Muscle of arm (tissue), 14 donors: ENCODE measurements at places on chromosomes 2 and 18.

GRCh38 chr18:10965119-10965518 lies 184.2 kb downstream of the PIEZO2 start:
- DNase-seq: no peak

GRCh38 chr18:47928466-47928865 lies 2.0 kb downstream of the SMAD2 start:
- no peak for DNase-seq

DNA sequence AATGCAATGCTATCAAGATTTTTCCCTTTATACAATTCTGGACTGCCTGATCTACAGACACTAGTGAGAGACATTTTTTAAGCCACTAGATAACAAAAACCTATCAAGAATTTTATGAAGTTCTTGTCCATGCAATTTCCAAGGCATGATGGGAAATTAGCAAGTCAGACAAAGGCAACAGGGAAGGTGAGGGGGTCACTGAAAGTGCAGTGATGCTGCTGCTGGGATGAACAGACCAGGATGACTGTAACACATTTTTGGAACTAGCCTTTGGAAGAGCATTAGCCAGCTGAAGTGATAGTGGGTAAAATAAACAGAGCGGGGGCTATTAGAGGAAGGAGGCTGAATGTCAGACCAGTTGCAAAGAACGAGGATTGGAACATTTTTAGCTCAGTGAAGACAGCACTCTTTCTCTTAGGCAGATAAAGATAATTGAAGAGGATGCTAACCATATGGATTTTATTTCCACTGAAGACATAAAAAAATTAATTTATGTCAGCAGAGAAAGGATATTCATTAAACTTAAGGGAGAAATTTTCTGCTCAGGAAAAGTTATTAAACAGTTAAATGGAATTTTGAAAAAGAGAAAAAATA lies 17.9 kb downstream of the NRXN1 start:
- DNase-seq: no peak

GRCh38 chr18:61282926-61283325 lies 50.3 kb upstream of the CDH20 start:
- DNase-seq: no peak

DNA sequence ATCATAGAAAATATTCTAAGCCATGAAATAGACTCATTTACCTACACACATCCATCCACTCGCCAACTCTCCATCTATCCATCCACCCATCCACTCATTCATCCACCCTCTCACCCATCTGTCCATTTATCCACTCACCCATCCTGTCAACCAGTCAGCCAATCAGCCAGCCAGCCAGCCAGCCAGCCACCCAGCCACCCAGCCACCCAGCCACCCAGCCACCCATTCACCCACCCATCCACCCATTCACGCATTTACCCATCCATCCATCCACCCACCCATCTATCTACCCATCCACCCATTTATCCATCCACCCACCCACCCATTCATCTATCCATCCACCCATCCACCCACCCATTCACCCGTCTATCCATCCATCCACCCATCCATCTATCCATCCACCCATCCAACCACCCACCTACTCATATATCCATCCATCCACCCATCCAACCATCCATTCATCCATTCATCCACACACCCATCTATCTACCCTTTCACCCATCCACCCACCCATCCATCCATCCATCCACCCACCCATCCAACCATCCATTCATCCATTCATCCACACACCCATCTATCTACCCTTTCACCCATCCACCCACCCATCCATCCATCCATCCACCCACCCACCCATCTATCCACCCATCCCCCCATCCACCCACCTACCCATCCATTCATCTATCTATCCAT lies 185.1 kb downstream of the LOXHD1 start:
- DNase-seq: no peak

- DNase-seq: no peak
Measured at GRCh38 chr2:127570282-127571250, 35.1 kb downstream of the MYO7B start.

- peak; percentile 91 for DNase-seq
Measured at GRCh38 chr2:168890006-168890782, at the start of gene SPC25. Gene SPC25, minus strand, starts transcription at chr2:168890430. Its CDS starts 911 bp downstream, at chr2:168889519.

DNA sequence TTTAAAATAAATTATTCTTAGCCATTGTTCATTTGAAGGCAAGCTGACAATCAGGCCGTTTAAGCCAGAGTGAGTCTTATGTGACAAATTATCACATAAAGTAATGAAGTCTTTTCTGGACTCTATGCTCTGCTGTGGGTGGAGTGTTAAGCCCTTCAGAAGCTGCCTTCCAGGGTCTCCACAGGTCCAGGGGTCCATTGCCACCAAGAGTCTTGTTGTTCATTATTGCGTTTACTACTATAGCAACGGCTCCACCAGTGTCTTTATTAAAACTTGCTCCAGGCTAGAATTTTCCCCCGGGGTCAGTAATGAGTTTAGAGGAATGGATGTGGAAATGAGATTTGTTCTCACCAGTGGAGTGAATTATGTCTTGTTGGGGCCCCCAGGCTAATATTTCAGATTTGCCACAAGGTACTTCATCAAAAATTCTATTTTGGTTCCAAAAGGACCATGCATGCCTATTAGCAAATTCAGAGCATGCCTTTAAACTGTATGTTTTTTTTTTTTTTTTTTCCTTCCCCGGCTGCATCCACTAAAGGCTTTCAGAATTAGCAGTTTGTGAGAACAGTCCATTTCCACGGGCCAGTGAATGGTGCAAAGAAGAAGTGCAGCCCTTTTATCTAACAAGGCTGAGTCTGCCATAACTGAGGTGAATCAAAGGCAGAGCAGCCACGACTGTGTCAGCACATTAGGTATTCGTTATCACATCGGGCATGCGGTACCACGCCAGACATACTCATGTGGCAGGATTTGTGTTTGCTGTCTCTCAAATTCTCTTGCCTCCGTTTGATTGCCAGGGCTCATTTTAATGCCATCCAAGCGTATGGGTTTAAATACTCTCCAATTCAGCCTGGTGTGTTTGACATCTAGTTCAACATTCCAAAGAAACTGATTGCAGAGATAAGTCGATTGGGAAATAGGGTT lies 26.2 kb upstream of the LRRTM1 start:
- no peak for DNase-seq

DNA sequence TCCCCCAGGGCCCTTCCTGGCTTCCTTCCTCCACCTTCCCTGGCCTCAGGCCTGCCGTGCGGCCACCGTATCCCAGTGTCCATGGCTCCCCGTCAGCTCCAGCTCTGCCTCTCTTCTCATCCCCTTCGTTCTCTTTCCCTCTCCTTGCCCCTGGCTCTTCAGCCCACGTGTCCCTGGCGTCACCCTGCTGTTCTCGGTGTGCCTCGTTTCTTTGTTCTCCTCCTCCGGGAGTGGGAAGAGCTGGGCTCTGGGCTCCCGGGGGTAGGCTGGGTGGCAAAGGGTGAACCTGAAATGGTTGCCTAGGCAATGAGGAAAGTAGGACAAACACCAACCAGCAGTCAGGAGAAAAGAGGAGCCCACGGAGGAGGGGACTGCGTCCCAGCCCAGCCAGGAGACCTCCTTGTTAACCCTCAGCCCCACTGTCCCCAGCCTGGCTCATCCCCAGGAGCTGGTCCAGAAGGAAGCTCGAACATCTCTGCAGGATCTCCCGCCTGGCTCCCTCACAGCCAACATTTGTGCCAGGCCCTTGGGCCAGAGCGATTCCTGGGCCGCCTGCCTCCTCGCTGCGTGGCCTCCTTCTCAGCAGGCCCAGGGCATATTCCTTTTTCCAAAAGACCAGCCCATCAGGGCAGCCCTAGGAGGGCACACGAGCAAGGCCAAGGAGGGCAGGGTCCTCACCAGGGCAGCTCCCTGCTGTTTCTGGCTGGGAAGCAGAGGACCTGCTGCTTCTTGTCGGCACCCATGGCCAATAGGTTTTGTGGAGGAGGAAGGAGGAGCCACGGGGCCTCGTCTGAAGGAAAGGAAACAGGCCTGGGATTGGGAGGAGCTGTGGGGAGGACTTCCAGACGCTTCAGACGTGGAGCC lies 30.9 kb upstream of the DNMT3A start:
- DNase-seq: no peak

DNA sequence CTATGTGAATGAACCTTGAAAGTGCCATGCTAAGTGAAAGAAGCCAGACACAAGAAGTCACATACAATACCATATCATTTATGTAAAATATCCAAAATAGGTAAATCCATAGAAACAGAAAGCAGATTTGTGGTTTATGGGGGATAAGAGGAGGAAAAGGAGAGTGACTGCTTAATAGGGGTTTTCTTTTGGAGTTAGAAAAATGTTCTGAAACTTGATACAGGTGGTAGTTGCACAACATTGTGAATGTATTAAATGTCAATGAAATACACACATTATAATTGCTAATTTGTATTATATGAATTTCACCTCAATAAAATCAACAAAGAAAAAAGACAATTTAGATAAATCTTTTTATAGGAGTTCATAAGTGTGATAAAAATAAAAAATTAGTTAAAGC lies 37.1 kb downstream of the MEMO1 start:
- no peak for DNase-seq

GRCh38 chr2:19893520-19894133 lies 8.2 kb downstream of the TTC32 start:
- no peak for DNase-seq

DNA sequence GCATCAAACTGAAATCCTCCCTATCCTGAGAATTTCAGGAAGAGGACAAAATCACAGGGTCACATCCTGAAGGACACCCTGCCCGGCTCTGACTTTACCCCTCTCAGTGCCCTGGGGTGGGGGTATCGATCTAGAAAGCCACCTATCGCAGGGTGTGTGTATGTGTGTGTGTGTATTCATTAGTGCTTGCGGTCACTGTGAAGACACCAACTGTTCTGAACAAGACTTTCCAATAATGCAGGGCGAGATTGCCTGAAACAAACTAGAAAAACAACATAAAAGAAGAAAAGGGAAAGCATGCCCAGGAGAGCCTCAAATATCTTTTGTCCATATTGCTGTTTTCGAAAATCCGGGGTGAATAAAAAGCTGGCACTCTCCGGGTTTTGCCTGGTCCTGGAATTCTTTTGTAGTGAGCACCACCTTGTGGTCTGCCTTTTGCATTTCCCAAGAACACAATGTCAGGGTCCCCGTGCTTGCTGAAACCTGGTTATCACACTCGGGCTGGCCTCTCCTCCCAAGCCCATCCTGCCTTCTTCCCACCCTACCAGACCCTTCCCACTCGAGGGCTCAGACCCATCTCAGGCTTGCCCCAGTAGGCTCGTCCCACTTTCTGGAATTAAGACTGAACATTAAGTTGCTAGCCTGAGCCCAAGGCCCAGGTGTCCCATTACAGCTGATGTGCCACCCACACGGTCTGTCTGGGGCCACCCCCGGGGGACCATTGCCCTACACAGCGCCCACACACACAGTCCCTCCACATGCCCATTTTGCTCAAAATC lies 25.0 kb upstream of the COPS8 start:
- peak; percentile 71 for DNase-seq

GRCh38 chr2:102005989-102006885 lies 14.5 kb downstream of the IL1R2 start:
- DNase-seq: no peak

DNA sequence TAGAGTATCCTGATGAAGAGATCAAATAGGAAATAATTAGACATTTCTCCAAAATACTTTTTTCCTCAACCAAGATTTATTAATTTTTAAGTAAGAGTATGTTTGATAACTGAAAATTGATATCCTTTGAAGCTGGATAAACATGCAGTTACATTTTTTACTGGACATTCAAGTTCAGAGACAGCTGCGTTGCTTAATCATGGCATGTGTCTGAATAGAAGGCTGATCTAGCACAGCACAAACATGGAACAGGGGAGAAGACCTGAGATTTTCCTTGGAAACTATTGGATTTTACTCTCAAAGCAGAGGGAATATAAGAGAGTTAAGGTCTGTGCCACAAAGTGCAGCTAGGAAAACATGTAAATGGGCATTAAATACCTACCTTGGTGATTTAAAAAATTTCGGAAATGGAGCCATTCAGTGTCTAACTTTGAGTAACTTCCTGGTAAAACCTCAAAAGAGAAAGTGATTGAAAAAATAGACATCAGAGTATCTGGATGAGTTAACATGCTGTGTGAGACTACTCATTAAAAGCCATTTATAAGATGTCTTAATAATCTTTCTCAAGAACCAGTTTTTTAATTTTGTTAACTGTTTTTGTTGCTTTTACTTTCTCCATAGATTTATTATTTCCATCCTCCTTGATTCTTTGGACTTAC lies 31.8 kb downstream of the CRIM1 start:
- no peak for DNase-seq

- DNase-seq: no peak
Measured at GRCh38 chr2:850429-850828, 100.2 kb upstream of the SNTG2 start.

DNA sequence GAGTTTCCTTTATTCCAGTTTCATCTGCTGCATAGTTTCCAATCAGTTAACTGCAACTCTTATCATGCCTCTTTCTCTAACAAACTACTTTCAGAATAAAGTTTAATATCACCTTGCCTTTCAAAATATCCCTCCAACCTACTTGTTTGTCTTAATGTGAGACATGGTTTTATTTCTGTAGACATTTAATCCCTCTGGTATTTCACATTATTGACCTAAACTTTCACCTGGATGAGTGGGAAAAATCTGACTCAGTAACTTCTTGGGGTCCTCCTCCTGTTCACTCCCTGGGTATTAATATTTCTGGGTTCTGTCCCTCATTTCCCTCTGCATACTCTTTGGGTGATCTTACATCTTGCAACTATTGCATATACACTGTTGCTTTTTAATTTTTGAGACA lies 27.9 kb downstream of the MSH6 start:
- DNase-seq: no peak

DNA sequence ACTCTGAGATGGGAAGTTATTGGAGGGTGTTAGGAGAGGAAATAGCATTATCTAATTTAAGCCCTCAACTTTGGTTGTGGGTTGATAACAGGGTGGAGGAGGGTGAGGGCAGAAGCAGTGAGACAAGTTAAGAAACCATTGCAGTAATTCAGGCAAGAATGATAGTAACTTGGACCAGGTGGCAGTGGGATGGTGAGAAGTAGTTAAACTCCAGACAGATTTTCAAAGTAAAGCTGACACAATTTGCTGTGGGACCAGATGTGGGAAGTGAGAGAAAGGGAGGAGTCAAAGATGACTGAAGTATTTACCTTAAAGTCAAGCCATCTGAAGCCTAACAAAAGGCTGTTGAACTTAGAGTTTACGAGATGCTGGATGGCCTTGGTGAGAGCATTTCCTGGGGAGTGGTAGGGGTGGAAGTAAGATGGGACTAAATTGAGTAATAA lies 163.2 kb upstream of the KLF7 start:
- no peak for DNase-seq

DNA sequence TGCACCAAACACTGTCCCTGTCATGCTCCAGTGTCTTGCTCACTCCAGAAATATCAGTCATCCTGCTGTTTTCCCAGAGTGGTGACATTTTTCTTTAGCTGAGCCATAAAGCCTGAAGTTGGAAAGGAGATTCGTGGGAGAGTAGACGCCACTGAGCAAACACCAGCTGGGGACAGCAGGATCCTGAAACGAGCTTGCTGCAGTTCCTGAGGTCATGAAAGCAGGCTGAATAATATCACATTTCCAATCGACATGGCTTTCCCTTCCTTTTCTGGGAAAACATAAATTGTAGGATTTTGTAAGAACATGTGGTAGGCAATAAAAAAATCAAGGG lies 276.4 kb downstream of the CDCA7 start:
- peak; percentile 54 for DNase-seq
